ENCODE measurements at places on chromosomes 16 and 17.

DNA sequence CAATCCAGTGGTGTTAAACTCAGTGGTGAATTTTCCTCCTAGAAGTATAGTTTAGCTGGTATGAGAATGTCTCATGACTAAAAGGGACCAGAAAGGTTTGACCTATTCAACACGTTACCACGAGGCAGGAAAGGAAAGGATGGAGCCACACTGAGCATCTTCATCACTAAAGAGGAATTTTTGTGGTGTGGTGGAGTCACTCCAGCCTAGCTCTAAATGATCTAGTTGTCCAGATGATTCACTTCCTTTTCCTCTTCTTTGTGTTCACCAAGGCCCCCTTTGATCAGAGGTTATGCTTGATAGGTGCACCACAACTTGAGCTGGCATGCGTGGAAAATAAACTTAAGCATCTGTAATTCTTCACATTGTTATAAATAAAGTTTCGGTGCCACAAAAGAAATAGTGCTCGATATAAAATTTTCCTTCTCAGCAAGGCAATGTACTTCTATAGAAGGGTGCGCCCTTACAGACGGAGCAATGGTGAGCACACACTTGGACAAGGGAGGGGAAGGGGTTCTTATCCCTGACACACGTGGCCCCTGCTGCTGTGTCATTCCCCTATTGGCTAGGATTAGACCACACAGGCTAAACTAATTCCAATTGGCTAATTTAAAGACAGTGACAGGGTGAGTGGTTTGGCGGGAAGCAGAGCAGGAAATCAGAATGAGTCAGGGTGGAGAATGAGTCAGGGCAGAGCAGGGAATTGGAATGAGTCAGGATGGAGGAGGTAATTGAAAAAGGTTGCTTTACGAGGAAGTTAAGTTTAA lies 254.6 kb downstream of the HS3ST3A1 start:
- ATAC-seq, result peak; percentile 92

DNA sequence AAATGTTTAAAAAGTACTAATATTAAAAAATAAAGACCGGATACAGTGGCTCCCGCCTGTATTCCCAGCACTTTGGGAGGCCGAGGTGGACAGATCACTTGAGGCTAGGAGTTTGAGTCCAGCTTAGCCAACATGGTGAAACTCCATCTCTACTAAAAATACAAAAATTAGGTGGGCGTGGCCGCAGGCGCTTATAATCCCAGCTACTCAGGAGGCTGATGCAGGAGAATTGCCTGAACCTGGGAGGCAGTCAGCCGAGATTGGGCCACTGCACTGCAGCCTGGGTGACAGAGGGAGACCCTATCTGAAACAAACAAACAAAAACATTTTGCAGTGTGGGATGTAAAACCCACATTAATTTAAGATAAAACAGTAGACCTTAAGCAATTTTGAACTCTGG lies 11.8 kb downstream of the CDC27 start:
- no peak for ATAC-seq

DNA sequence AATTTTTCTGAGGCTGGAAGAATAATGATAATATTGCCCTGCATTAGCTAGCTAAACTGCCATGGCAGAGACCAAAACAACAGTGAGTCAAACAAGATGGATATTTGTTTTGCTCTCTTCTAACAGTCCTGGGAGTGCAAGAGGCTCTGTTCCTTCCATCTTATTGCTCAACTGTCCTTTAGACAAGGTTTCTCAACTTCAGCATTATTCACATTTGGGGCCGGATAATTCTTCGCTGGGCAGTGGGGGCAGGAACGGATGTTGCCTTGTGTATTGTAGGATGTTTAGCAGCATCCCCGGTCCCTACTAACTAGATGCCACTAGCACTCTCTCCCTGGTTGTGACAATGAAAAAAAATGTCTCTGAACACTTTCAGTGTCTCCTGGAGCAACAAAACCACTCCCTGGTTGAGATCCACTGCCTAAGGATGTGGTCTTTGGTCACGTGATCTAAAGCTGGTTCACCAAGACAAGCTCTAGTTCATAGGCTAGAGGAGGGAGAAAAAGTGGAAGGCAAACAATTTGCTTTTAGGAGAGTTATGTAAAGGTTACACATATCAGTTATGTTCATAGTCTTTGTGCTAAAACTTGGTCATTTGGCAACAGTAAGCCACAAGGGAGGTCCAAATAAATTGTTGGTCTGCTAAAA lies 144.4 kb downstream of the PCTP start:
- no peak for ATAC-seq

- no peak for ATAC-seq
Observed at GRCh38 chr17:51546114-51546513, 285.8 kb downstream of the UTP18 start.

GRCh38 chr17:66337866-66338485 lies 35.6 kb downstream of the PRKCA start:
- no peak for ATAC-seq

GRCh38 chr16:27106305-27106704 lies 39.6 kb downstream of the C16orf82 start:
- ATAC-seq, result no peak

DNA sequence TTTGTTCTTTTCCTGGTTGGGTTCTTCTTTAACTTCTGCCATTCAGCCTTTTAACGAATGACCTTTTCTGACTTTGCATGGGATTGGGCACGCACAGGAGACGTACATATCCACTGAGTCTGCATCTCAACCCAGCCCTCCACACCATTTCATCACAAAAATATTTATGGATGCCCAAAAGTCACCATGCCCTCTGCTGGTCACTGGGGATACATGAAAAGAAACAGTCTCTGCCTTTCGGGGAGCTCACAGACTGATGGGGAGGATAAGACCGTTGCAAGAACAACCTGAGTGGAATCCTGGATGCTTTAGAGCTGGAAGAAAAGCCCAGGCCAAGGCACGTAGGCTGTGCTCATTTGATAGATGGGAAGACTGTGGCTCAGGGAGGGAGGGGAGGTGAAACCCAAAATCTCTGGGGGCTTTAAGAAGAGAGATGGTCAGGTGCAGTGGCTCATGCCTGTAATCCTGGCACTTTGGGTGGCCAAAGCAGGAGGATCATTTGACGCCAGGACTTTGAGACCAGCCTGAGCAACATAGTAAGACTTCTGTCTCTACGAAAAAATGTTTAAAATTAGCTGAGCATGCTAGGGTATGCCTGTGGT lies 7.9 kb upstream of the MT2A start:
- no peak for ATAC-seq

GRCh38 chr16:77969861-77970260 lies 52.5 kb upstream of the CLEC3A start:
- ATAC-seq, result no peak

DNA sequence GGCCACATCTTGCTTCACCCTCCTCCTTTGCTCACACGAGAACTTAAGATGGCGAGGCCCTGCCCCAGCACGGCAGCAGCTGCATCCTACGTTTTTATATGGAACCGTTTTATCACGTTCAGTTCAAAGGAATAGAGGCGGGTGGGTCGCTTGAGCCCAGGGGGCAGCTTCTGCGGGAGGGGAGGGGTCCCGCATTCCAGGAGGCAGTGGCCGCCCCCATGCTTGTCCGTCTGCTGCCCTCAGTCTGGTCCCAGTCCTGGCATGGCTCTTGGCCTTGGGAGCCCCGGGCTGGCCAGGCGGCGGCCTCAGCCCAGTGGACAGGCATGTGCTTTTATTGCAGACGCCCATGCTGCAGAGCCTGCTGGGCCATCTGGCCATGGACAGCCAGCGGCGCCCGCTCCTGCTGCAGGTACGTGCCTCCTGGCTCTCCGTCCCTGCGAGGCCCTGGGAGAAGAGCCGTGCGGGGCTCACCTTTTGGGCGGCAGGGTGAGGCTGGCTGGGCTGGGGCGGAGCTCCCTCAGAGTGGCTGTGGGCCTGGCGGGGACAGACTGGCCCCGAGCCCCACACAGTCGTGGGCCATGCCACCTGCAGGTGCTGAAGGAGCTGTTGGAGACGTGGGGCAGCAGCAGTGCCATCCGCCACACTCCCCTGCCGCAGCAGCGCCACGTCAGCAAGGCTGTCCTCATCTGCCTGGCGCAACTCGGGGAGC lies 6.8 kb downstream of the TELO2 start:
- ATAC-seq, result no peak

GRCh38 chr17:30477083-30477773 lies at the start of gene GOSR1:
Gene GOSR1, plus strand, starts transcription at chr17:30477408. Its CDS starts 26 bp downstream, at chr17:30477434.
- peak; percentile 97 for ATAC-seq

GRCh38 chr16:69927056-69927757 lies 23.9 kb upstream of the CLEC18A start:
- ATAC-seq, result no peak

DNA sequence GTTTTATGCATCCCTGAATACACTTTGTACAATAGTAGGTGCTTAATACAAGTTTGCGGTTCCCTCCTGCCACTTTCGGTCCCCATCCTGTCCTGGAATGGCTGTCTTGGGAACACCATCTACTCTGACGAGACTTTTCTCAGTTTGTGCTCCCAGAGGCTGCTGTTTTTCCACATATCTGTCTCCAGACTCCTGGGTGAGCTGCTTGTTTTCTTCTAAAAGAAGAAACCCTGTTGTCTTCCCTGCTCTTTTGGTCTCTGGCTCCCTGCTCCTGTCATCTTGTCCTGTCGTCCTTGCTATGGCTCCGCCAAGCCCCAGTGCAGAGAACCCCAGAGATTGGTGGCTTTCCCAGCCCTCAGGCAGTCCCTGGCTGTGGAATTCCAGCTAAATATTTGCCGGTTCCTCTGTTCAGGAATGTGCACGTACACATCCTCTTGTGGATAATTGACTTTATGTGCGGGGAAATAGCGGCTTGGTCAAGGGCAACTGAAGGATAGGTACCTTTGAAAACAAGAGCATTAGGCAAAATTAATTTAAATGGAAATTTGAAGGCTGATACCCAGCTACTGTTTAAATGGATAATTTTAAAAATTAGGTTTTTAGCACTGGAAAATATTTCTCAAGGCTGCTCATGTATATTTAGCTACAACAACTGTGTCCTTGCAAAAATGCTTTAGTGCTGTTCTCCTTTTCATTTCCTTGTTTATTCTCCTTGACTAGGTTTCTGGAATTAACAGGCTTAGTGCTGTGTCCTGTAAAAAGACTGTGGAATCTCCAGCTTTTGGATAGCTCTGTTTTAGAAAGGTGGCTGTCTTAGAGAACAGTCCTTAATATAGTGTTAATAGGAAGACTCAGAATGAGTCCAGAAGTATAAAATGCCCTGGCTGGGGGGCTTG lies 50.2 kb upstream of the SLC12A3 start:
- no peak for ATAC-seq

DNA sequence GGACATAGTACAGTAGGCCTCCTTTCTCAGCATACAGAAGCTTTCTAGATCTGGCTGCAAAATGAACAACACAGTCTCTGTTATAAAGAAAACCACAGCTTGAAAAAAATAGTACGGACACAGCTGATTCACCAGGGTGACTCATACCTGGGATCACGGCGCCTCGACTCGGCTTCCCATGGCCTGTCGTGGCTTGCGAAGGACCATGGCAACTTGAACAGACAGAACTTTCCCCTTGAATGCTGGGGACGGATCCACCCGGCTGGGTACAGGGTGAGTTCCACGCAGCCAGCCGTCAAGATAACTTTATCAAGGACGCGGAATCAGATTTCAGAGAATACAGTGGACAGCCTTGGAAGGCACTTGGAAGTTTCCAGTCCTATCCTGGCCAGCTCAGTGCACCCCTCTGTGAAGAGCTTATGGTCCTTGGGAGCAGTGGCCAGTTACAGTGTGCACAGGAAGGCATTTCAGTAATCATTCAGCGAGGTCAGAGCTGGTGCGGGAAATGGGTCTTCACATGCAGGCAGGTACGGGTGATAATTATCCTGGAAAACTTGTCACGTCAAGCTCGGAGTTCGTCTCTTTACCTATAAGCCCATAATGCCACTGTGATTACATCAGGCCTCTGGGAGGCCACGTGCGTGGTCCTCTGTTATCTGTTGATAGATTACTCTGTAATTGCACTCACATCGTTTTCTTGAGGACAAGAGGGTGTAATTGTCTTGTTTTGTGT lies 57.9 kb upstream of the MAF start:
- peak; percentile 67 for ATAC-seq

GRCh38 chr16:69116906-69117305 lies 11.5 kb downstream of the HAS3 start:
- no peak for ATAC-seq

Measured in motor neuron (in vitro differentiated cells).